Hematopoietic multipotent progenitor cell treated with erythropoietin and hydrocortisone succinate and interleukin-3 and kit ligand, for 6 days (in vitro differentiated cells): ENCODE measurements at places on chromosomes 3 and 15.

DNA sequence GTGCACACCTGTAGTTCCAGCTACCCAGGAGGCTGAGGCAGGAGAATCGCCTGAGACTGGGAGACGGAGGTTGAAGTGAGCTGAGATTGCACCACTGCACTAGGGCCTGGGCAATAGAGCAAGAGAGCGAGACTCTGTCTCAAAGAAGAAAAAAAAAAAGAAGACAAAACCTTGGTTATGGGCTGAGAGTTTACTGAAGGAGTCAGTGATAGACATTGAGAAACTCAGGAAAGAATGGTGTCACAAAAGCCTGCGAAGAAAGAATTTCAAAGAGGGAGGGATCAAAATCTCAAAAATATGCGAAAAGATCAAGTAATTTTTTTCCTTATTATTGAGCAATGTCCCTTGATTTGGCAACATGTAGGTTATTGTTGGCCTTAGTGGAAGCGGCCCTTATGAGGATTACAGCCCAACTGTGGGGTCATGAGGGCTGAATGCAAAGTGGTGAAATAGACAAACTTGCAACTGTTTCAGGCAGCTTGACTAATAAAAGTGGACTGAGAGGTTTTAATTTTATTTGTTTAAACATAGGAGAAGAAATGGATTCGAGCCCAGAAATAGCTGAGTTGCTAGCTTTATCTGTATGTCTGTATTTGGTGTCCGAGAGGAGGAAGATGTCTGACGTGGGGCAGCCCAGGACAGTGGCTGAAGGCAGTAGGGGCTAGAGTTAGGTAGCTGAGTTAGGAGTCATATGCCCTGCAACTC, 18.8 kb upstream of the CELF6 start:
- no peak for DNase-seq

DNA sequence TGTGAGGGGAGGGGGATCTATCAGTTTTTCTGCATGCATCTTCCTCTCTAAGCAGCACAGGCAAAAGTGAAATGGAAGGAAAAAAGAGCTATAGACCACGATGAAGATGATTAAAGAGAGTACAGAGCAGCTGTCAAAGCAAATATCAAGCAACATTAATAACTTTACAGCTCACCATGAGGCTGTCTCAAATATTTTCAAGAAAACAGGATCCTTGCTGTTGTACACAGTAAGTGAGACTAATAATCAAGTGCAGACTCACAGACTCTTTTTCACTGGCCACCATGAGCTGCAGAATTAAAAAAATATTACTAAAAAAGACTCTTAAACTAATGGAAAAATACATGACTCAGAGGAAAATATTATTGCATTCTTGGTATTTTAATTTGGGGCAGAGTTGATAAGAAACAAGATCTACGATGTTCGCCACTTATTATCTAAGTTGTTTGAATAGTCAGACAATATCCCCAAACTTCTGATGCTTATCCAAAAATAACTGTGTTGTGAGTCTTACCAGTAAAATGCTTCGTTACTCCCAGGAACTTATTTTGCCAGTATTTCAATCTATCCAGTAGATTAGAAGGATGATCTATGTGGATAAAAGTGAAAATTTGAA, 817.5 kb upstream of the ALCAM start:
- DNase-seq: no peak

DNA sequence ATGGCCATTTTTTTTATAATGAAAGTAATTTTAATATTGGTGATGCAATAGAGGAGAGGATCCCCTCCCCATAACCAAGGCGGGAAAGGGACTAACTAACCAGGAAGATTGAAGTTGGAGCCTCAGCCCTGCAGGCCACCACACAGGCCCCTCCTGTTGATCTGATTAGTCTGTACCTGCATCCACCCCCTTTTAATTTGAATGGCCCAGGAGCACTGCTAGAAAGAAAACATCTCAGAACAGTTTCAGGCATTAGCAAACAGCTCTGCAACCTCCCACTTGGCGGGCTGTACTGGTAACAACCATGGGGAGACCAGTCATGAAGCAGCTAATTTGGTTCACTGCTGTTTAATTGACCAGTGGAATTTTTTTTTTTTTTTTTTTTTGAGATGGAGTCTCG, 10.3 kb downstream of the CAV3 start:
- no peak for DNase-seq

- DNase-seq: peak; percentile 74
Observed at GRCh38 chr3:9399746-9400145, 2.3 kb downstream of the SETD5 start.

GRCh38 chr3:87793337-87793877, 265.4 kb downstream of the CGGBP1 start:
- peak; percentile 52 for DNase-seq

DNA sequence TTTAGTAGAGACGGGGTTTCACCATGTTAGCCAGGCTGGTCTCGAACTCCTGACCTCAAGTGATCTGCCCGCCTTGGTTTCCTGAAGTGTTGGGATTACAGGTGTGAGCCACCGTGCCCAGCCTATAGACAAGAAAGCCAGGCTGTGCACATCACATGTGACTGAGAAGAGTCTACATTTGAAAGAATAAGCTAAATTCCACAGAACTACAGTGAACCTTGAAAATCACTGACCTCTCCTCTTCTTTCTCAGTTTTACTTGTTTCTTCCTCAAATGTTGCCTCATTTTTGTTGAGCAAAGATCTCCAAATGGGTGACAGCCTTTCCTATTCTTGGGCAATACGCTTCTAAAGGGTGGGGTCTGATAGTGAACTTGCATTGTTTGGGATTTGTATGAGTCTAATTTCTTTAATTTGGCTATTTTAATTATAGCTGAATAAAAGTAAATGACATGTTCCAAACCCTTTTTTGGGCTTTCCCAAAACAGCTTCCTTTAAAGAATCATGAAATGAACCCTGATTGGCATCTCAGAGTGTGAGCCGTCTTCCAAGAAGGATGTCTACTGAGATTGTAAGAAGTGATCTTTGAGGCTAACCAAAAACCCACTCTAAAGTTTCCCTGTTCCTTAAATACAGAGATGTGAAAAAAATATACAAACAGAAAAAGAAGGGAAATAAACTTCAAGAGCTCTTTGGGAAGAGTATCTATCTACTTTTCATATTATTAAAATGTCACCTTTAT, 21.6 kb upstream of the SPTBN5 start:
- DNase-seq: no peak

- DNase-seq: no peak
Observed at GRCh38 chr15:97014001-97014400, 683.5 kb downstream of the NR2F2 start.

DNA sequence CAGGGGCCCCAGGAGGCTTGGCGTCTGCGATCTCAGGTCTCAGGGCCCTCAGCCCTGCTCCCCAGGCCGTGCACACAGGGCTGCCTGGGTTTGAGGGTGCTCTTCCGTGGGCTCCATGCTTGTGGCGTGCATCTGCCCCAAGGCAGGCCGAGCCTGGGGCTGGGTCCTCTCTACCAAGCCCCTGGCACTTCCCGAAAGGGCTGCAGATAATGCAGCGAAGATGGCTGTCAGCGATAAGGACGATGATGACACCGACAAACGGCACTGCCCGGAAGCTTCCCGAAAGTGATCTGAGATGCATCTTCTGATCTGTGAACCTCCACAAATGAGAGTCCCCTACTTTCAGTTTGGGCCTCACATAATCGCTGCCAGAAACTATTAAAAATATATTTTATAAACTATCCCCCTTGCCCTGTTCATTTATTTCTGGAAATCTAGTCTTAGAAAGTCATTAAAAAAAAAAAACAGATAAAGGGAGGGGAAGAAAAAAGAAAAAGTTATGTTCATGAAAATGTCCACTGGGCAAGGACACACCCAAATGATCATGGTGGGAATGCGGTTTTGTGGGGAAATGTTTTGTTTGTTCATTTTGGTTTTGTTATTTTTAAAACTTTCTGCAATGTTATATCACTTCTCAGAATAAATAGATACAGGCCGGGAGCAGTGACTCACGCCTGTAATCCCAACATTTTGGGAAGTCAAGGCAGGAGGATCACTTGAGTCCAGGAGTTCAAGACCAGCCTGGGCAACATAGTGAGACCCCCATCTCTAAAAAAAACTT, 51.5 kb downstream of the RPN1 start:
- peak; percentile 68 for DNase-seq

GRCh38 chr3:132029182-132029902, 5.5 kb downstream of the CPNE4 start:
- DNase-seq: peak; percentile 93

DNA sequence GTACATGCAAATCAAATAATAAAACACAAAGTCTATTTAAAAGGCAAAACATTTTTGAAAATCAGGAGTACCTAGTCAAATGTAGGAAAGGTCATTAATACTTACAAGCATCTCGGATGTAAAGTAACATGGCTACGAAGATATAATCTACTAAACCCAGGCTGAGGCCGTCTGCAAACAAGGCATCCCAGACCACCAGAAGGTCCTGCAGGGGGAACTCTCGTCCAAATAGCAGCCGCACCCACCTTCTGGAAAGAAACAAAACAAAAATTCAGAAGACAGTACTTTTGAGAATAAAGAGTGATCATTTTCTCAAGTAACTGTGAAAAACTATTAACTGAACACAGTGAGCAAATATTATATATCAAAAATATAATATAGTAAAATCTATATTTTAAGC, 423.1 kb downstream of the PLCL2 start:
- DNase-seq: peak; percentile 27

GRCh38 chr3:51789437-51789836, 10.4 kb upstream of the IQCF6 start:
- DNase-seq: no peak

DNA sequence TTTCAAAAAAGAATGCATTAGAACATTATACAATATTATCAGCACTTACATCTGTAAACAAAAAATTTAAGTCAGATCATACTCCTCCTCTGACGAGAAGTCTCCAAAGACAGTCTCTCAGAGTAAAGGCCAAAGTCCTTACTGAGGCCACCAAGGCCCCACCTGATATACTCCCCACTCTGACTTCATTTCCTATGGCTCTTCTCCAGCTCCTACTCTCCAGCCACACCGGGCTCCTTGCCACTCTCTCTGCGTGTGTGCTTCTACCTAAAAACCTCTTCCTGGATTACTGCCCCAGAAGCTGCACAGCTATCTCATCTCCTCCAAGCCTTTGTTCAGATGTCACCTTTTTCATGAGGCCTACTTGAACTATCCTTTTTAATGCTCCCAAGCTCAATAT, 5.0 kb downstream of the DCP1A start:
- no peak for DNase-seq

- DNase-seq: peak; percentile 73
Observed at GRCh38 chr15:75023872-75024636, 664 bp downstream of the PPCDC start.

DNA sequence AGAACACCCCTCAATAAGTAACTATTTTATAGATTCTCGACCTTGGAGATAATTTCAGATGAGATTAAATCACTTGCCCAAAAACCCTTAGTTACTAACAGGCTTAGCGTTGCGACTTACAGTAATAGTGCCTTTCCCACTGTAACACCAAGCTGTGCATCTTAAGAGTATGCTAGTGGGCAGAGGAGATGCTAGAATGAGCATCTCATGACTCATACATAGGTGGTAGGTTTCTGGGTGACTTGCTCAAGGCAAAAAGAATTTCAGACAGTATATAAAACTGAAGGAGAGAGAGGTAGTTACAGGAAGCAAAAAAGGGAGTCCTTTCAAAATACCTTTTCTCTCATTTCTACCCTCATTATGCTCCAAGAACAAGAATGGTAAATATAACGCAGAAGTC, 3.9 kb downstream of the KATNBL1 start:
- no peak for DNase-seq

DNA sequence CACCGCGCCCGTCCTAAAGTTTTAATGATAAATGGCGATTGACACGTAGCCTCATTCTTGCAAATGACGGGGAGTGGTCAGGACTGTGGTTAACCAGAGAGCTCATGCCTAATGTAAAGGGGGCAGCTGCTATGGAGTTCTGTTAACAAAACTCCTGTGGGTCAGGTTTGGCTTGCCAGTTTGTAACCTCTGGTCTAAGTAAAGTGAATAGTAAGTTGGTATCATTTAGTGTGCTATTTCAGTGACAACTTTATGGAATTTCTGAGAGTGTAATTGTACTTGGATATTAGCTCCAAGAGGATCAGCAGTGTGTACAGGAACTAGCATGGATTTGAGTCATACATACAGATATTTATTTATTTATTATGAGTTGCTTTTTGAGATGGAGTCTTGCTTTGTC, 87.9 kb downstream of the RGMA start:
- DNase-seq: no peak

GRCh38 chr3:116423374-116423773, 21.9 kb downstream of the LSAMP start:
- DNase-seq: no peak

DNA sequence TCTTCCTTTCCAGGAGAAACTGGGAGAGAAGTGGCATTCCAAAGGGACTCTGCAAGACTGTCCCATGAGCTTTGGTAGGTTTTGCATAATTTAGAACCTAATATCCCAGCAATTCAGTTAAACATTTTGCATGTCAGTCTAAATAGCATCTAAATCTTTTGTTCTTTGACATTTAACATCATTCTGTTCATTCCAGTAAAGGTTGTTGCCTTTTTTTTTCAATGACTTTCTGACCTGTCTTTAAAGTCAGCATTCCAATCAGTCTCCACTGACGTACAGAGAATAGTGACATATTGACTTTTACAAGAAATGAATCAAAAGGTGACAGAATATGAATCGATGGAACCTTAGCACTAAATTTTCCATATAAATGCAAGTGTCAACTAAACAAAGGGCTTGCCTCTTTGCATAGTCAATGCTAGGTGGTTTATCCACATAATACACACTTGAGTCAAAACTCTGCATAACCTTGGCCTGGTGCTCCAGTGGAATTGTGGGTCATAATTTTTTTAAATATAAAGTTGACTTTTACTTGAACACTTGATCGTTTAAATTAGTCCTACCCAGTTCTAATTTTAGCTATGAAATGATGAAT, 370.1 kb downstream of the CNTN6 start:
- DNase-seq: no peak

DNA sequence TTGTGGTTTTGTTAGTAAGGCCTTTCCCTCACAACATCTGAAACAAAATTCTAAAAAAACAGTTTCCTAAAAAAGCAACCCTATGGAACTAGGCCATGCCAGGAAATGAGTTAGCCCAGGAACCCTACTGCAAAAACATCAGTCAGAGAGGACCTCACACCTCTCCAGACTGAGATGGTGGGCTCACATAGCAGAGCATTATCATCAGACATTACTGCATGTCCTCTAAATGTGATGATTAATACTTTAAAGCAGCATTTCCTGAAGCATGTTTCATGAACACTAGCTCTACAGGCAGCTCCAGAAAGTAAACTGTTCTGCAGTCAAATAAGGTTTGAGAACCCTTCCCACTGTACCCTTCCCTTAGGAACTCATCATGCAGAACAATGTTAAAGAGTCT, 232.3 kb upstream of the MRPL3 start:
- no peak for DNase-seq

- no peak for DNase-seq
Observed at GRCh38 chr15:30042556-30042955, 40.2 kb upstream of the GOLGA8J start.
